ENCODE measurements at places on chromosomes 12 and 14.
A peak's percentile ranks its signal among the peaks of the same experiment; 100 is the strongest.

DNA sequence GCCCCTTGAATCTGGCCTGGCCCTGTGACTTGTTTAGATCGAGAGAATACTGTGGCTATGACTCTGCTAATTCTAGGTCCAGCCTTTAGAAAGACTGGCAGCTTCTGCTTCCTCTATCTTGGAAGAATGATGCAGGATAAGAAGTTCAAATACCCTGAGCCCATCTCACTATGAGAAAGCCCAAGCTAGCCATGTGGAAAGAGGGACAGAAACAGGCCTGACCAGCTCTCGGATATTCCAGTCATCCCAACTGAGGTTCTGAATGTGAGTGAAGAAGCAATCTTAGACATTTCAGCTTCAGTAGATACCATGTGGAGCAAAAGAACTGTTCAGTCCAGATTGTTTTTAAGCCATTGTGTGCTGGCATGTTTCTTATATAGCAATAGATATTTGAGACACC is 17.3 kb upstream of the KRR1 start:
- no peak for DNase-seq

GRCh38 chr12:13937735-13938134 is 43.7 kb downstream of the GRIN2B start:
- no peak for DNase-seq

- peak; percentile 97 for DNase-seq
Observed at GRCh38 chr12:76031414-76032042, at the start of gene PHLDA1. PHLDA1 (minus strand) TSS chr12:76031776.

DNA sequence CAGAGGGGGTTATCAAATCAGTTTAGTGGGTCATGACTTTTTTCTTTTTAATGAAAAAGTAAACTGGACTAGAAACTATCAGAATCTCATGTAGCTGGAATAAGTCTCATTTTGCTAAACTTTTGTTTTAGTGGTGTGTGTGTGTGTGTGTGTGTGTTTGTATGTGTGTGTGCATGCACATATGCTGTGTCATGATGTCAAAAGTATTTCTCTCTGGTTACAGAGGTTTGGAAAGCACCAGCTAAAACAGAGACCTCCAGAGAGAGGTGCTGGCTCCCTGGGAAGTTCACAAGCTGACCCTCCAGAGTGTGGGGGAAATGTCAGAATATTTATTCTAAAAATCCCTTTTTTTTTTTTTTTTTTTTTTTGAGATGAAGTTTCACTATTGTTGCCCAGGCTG is 114.7 kb downstream of the LGMN start:
- no peak for DNase-seq

GRCh38 chr12:45327823-45328383 is 112.0 kb downstream of the ANO6 start:
- no peak for DNase-seq

GRCh38 chr12:89213139-89213538 is 139.2 kb downstream of the DUSP6 start:
- no peak for DNase-seq
